ENCODE measurements at places on chromosomes 7 and 10. TPM values are rescaled to one million over a fixed set of nuclear protein-coding genes. Genes with fewer than 3 reads are reported as not detected.

GRCh38 chr10:306675-307185 lies 171.5 kb downstream of the ZMYND11 start:
- peak; percentile 84 for ATAC-seq

DNA sequence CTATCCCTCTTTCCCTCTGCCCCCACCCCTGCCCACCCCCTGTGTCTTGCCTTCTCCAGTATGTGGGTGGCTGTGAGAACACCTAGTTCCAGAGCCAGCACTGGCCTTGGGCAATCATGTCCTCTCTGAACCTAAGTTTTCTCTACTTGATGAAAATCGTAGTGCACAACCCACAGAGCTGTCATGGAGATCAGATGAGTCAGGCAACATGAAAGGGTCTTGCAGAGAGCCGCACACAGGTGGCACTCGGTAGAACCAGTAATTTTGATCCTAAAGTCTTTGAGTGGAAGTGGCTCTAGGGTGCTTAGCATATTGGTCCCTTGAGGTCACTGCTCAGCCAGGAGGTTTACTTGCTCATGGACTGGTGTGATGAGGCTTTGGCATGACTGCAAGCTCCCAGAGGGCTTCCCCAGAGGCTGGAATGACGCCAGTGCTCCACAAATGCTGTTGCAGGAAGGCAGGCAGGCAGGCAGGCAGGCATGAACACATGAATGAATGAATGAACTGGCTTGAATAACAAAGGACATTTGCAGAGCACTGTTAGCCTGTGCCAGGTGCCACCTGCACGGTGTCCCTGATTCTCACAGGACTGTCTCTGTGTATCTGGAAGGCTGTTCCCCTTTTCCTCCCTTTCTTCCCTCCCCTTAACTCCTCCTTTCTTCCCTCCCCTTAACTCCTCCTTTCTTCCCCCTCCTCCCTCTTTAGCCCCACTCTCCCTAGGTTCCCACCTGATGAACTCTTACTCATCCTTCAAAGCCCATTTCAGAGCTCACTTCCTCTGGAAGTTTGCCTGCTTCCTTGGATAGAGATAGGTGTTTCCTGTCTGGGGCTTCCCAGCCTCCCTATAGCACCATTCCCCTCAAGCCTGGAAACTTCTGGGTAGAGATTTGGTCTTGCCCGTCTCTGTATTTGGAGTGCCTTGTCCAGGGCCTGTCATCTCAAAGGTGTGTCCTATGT lies 27.2 kb upstream of the CTBP2 start:
- ATAC-seq: no peak

DNA sequence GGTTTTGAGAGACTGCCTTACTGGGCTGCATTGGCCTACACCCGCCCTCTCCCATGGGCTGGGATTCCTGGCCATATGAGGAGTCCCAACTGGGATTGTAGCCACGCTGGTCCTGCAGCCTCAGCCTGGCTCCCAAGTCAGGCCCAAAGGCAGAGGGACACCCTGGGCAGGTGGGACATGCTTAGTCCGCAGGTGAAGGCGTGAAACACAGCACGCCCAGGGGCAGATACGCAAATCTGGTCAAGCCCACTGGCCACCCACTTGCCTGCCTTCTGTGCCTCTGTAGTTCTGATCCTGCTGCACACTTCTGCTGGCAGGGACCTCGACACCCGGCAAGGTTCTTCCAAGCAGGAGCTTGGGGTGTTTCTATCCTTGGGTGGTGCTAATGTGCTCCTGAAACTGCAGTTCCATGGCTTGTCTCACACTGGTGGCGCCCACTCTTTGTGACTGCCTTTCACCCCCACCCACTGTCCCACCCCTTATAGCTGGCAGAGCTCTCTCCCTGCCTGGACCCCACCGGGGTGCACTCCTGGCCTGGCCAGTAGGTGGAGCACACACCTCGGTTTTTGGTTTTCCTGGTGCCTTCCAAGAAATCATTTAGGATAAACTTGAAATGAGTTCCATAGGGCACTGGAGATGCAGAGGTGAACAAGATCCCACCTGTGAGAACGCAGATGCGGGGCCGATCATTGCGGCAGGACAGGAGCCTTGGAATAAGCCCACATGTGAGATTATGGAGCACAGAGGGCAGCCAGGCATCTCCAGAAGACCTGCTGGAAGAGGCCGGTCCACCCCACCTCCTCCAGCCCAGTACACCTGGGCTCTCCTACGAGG lies 47.9 kb downstream of the MKI67 start:
- peak; percentile 30 for ATAC-seq

- no peak for ATAC-seq
Observed at GRCh38 chr7:134654104-134654775, 7.6 kb downstream of the BPGM start.

DNA sequence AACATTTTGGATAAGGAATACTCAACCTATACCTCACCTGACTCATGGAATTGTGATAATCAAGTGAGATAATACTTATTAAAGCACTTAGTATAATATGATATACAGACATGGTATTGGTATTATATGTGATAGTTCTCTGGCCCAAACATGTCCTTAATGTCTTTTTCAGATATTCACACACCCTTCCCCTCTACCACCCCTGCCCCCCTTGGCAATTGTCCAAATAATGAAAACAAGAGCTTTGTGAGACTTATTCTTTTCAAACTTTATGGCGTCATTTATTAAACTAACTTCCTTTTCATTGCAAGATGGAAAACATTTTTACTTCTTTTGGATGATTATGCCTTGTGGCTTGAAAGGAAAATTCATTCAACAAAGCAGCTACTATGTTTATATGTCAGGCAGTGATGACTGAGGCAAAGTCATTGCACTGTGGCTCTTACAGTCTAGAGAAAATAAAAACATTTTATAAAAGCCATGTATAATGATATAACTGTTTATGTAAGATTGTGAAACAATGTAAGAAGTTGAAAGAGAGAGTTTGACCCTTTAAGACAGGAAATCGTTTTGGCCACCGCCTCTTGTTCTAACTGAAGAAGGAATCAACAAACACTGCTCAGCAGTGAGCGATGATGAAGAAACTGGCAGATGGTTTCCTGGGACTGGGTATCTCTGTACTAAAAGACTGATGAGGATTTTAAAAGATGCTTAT lies 27.4 kb downstream of the MINPP1 start:
- no peak for ATAC-seq

DNA sequence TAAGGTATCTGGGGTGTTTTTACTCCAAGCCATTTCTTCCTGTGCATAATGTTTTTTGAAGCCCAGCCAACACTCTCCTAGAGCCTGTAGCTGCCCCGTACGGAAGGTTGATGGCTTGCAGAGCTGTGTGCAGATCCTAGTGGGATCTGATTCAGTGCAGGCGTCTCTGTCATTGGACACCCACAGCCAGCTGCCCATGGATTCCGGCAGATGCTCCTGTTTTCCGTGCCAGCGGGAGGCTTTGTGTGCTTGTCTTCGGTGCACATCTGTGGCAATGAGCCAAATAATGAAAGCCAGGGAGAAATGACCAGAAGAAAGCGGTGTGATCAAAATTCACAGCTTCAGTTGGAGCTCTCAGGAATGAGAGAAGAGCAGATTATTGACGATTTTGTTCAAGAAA lies 426.4 kb downstream of the TYW1 start:
- no peak for ATAC-seq

GRCh38 chr10:13709931-13710650 lies 123.3 kb downstream of the PRPF18 start:
- no peak for ATAC-seq

DNA sequence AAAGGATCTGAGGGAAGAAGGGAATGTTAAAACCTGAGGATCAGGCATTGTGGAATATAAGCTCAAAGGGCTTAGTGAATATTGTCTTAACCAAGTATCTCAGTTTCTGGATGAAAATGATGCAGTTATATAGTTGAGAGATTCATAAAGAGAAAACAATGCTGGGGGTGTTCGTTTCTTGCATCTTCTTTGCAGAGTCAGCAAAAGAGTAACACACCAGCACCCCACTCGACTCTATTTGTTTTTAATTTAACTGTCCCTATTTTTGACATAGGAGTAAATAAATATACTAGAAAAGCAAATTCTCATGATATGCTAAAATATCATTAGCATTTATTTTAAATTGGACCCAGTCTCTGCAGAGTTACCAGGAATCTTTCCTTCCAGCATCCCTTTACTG lies 7.6 kb upstream of the OIT3 start:
- no peak for ATAC-seq

DNA sequence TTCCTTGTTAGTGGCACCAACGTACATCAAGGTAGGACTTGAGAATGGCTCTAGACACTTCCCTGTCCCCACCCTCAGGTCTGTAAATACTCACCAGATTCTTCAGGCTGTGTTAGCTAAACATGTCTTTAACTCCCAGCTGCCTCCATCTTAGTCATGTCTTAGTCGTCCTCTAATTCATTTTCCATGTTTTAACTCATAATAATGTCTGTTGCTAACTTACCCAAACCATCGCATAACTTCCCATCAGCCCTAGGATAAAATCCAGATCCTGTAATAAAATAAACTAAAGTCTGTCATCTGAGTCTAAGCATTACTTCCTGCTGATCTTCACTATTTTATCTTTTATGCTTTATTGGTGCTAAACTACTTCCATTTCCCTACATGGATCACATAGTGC lies 600.0 kb upstream of the CELF2 start:
- no peak for ATAC-seq

- no peak for ATAC-seq
Observed at GRCh38 chr7:134422008-134422407, 36.9 kb downstream of the AKR1B1 start.

- peak; percentile 0 for ATAC-seq
Observed at GRCh38 chr10:102644646-102645387, 538 bp downstream of the TRIM8 start.

TMEM229A gene
- total RNA-seq: 2.6 TPM

PDE1C gene
- total RNA-seq: 184 TPM

TRIM73 gene
- total RNA-seq: 6.8 TPM

NAPEPLD gene
- 35.2 TPM for total RNA-seq

FAM25C gene
- total RNA-seq: not detected

GIMAP4 gene
- total RNA-seq: 0.31 TPM

CTTNBP2 gene
- 15.6 TPM for total RNA-seq

SFTPA1 gene
- total RNA-seq: 0.38 TPM

EBF3 gene
- total RNA-seq: 5.6 TPM

Measured in motor neuron (in vitro differentiated cells).